ENCODE measurements at places on chromosomes 1 and 21.

- no peak for DNase-seq
These were observed 1.7 kb upstream of the C1orf185 start for GRCh38 chr1:51100264-51100880.

- DNase-seq: no peak
These were observed 354.6 kb downstream of the SEC16B start for GRCh38 chr1:177615251-177615650.

DNA sequence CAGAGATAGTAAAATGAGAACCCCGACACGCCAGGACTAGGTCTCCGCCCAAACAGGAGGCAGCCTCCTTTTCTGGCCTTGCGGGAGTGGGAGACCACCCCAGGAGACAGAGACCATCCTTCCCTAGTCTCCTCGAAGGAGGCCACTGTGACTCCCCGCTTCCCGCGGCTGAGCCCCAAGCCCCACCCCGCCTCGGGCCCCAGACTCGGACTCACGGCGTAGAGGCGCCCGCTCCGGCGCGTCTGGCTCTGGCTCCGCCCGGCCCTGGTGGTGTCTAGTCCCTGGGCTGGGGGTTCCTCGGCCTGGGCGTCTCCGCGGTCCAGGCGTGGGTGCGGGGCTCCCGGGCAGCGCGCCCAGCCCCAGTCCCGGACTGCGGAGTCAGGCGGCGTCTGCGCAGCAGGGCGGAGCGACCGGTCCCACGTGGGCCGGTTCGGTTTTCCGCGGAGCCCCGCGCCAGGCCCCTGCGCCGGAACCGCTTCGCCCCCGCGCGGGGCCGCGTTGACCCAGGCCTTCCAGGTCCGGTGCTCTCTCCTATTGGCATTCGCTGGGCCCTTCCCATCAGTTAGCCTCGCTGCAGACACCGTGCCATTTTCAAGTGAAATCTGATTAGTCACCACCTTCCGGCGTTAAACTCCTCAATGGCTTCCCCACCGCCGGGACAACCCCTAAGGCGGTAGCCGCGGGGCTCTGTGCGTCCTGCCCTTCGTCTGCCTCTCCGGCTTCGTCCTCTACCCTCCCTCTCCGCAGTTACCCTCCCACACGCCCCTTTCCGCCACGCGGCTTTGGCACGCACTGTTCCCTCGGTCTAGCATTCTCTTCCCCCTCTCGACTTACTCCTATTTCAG, at the start of gene C1orf216:
Gene C1orf216 (minus strand): TSS at position 393 of the 845 bp plus-strand sequence. CDS start 2,563 bp downstream, outside the sequence.
- DNase-seq: peak; percentile 73

DNA sequence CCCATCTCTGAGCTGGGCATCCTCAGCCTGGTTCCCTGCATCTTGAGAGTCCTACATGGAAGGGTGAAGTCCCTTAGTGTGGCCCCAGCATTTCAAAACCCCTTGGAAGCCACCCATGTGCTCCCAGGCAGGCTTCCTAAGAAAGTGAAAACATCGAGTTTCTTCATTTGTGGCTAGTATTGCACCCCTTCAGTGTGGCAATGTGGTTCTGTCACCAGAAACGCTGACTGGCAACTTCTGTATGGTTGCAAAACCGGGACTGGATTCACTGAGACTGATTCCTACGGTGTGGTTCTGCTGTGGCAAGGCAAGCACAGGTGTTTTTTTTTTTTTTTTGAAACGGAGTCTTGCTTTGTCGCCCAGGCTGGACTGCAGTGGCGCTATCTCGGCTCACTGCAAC, 9.0 kb upstream of the IFNGR2 start:
- no peak for DNase-seq

DNA sequence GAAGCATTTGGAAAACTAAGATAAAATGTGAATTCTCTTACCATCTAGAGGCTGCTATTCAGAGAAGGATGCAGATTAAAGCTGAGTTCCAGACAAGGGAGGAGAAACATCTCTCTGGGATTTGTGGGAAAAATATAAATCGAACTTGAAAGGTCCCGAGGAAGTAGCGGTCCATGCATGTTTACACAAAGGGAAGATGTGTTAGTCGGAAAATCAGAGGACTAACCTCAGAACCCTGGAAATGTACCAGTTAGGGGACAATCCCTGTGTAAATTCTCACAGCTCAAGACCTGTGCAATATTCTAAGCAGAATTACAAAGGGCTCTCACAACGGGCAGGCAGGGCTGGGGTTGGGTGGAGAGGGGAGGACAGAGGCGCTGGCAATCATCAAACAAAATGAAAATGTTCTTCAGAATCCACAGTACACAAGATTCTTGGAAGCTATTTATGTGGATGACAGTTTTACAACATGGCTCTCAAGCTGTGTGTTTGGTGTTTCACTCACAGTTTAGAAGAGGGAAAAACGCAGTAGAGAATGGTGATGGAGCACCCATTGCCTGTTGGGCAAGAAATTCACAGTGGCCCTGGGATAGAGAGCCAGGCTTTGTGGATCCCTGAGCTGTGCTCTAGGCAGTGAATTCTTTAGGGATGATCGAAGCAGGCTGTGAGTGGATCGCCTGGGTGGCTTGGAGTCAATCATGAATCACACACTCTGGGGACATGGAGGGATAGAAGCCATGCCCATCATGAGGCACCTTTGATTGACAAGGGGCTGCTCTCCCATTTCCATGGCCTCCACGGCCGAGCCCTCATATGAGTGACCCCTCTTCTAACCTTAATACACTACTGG, 47.6 kb downstream of the KCNJ6 start:
- no peak for DNase-seq

DNA sequence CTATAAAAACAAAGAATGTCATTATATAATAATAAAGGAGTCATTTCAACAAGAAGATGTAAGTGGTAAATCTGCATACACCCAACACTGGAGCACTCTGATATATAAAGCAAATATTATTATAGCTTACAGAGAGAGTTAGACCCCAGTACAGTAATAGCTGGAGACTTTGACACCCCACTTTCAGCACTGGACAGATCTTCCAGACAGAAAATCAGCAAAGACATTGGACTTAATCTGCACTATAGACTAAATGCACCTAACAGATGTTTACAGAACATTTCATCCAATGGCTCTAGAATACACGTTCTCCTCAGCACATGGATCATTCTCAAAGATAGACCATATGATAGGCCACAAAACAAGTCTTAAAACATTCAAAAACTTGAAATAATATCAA, 20.0 kb upstream of the KCNH1 start:
- no peak for DNase-seq

Measured in activated CD8-positive, alpha-beta memory T cell treated with anti-CD3 and anti-CD28 coated beads for 4 hours (primary cell).